ENCODE measurements at places on chromosomes 4 and X. TPM values are rescaled to one million over a fixed set of nuclear protein-coding genes. Genes with fewer than 3 reads are reported as not detected.

Gene DGKK
- total RNA-seq: not detected

Gene TEX13C
- not detected for total RNA-seq

Gene LONRF3
- 1.6 TPM for total RNA-seq

Gene PPP1R2C
- total RNA-seq: not detected

Gene XKRX
- total RNA-seq: 0.14 TPM

Gene MAGEA2B
- not detected for total RNA-seq

Gene NPY2R
- not detected for total RNA-seq

Gene CTAG1B
- total RNA-seq: not detected

Gene PSMD10
- total RNA-seq: 33.0 TPM

Gene EOLA2
- 41.5 TPM for total RNA-seq

Gene SLC9B1
- 2.2 TPM for total RNA-seq

Gene TEX11
- not detected for total RNA-seq

DNA sequence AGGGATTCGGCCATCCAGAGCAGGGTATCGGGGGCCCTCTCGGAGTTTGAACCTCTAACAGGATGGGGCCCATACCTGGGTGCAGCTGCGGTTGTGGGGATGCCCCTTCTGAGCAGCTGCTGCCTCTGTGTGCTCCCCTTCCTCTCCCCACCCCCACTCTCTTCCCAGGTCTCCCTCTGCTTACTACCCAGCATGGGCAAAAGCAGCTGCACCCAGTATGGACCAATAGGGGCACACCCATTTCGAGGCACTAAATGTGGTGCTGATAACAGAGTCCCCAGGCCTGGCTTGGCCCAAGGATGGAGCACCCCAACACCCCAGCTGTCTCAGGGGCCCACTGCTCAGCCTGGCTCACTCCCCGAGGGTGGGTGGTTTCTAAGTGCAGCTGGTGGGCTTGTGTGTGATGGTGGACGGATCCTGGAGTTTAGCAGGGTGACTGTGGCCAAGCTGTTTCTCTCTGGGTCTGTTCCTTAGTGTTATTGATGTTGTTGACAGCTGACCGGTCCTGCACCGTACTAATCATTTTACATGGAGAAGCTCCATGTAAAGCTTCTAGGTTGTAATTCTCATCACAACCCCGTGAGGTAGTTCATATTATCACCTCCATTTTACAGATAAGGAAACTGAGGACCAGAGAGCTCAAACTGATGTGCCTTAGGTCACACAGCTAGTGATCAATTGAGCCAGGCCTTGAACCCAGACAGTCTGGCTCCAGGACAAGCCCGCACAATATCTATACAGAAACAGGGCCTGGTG is 13.1 kb upstream of the KIAA0232 start:
- peak; percentile 50 for DNase-seq
- no peaks in the 10 kb centered on the region for H3K36me3 ChIP-seq
- H3K4me1 ChIP-seq: peaks cover 20% of the 10 kb centered on the region
- H3K27ac ChIP-seq: peak overlapping the region; percentile 50

DNA sequence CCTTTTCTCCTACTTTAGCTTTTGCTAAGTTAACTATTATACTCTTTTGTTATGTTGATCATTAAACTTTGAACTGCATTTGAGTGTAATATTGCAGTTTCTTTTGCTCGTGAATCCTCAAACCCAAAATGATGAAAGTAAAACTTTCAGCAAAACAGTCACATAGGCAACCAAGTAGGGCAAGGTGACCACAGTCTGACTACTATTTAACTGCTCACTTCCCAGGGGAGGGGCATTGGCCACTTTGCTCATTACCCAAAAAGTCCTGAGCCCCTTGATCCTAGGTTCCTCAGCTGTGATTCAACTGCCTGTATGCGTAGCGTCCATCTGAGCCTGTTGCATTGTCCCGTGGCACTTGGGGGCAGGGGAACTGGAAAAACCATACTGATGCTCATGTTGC is 17.0 kb downstream of the RBMX2 start:
- peaks cover 4% of the 10 kb centered on the region for H3K36me3 ChIP-seq
- no peak overlapping the region for H3K27ac ChIP-seq
- H3K4me1 ChIP-seq: no peaks in the 10 kb centered on the region
- H3K4me3 ChIP-seq: no peak overlapping the region
- no peak for DNase-seq
- H3K27me3 ChIP-seq: no peaks in the 10 kb centered on the region

DNA sequence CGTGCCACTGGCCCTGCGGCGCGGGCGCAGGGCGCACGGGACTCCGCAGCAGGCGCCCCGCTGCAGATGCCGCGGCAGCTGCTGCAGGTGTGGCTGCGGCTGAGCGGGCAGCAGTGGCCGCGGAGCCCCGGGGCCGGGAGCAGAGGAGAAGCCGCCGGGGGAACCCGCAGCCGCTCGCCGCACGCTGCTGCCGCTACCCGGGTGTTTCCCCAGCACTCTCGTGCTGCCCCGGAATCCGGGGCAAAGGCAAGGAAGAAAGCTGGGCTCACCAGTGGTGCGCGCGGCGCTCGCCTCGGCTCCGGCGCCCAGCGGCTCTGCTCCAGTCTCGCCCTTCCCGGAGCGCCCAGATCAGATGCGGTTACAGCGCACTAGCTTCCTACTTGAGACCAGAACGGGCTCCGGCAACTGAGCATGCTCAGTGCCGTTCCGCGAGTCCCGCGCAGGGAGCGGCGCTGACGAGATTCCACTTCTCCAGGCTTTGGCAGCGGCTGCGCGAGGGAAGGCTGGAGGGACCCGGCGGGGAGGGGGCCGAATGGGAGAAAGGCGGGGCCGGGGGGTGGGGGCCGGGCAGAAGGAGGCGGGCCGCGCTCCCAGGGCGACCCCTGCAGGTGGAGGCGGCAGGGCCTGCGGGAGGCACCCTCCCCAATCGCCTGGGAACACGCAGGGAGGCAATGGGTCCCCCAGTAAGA is at the start of gene APBB2:
Gene APBB2 (minus strand): TSS at position 407 of the 689 bp plus-strand sequence. CDS start 181,288 bp downstream, outside the sequence.
- peak within 1 kb of the TSS; percentile 87 for H3K4me3 ChIP-seq
- DNase-seq: peak; percentile 77
- peaks cover 26% of the 10 kb centered on the region for H3K4me1 ChIP-seq
- no peaks in the 10 kb centered on the region for H3K36me3 ChIP-seq
- H3K27me3 ChIP-seq: peaks cover 52% of the 10 kb centered on the region

DNA sequence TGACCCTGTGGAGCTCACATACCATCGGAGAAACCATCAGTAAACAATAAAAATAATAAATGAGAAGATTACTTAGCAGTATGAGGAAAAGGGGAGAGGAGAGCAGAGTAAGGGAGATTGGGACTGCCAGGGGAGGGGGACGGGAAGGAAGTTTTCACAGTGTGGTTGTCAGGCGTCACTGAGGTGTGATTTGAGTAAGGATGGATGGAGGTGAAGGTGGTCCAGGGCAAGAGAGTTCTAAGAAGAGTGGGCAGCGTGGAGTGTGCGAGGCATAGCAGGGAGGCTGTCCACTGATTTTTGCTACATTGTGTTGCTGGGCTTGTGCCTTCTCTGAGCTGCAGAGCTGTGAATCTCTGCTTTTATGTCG is 119.1 kb downstream of the HPGD start:
- H3K27ac ChIP-seq: no peak overlapping the region
- H3K4me3 ChIP-seq: no peak overlapping the region
- H3K36me3 ChIP-seq: no peaks in the 10 kb centered on the region
- H3K27me3 ChIP-seq: no peaks in the 10 kb centered on the region
- H3K4me1 ChIP-seq: no peaks in the 10 kb centered on the region

- peaks cover 3% of the 10 kb centered on the region for H3K36me3 ChIP-seq
- no peak for DNase-seq
- H3K4me3 ChIP-seq: no peak overlapping the region
- peaks cover 8% of the 10 kb centered on the region for H3K4me1 ChIP-seq
- H3K27ac ChIP-seq: no peak overlapping the region
These were observed 122.4 kb downstream of the BCOR start for GRCh38 chrX:39975101-39975925.

DNA sequence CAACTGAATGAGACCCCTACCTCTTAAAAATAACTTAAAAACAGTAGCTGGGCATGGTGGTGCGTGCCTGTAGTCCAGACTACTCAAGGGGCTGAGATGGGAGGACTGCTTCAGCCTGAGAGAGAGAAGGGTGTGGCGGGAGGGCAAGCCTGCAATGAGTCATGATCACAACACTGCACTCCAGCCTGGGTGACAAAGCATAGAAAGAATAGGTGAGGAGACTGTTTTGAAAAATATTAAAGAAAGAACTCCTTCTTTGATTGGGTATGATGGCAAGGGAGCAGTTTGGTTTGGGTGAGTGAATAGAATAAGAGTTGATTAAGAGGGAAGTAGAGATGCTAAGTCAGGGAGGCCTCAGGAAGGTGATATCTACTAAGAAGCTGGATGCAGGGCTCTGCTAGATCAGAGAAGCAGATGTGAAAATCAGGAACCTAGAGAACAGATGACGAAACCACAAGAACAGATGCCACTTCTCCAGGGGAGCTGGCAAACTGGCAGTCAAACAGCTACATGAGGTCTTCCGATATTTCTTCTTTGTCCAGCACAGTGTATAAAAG is 318.6 kb downstream of the OPHN1 start:
- DNase-seq: no peak
- no peaks in the 10 kb centered on the region for H3K4me1 ChIP-seq
- no peaks in the 10 kb centered on the region for H3K27me3 ChIP-seq
- no peaks in the 10 kb centered on the region for H3K36me3 ChIP-seq
- H3K4me3 ChIP-seq: no peak overlapping the region
- no peak overlapping the region for H3K27ac ChIP-seq

- H3K27ac ChIP-seq: no peak overlapping the region
- H3K4me3 ChIP-seq: no peak overlapping the region
- DNase-seq: no peak
- peaks cover 13% of the 10 kb centered on the region for H3K27me3 ChIP-seq
- no peaks in the 10 kb centered on the region for H3K36me3 ChIP-seq
These were observed 220.9 kb upstream of the PSAPL1 start for GRCh38 chr4:7655511-7656243.

- DNase-seq: no peak
- H3K4me3 ChIP-seq: no peak overlapping the region
- H3K36me3 ChIP-seq: no peaks in the 10 kb centered on the region
- H3K27me3 ChIP-seq: no peaks in the 10 kb centered on the region
- no peak overlapping the region for H3K27ac ChIP-seq
These were observed 431.6 kb downstream of the GABRG1 start for GRCh38 chr4:45692131-45692735.

GRCh38 chr4:128009428-128009827 is 44.2 kb downstream of the ABHD18 start:
- peaks cover 38% of the 10 kb centered on the region for H3K36me3 ChIP-seq
- H3K27me3 ChIP-seq: no peaks in the 10 kb centered on the region
- no peak overlapping the region for H3K27ac ChIP-seq
- no peak overlapping the region for H3K4me3 ChIP-seq
- no peak for DNase-seq

DNA sequence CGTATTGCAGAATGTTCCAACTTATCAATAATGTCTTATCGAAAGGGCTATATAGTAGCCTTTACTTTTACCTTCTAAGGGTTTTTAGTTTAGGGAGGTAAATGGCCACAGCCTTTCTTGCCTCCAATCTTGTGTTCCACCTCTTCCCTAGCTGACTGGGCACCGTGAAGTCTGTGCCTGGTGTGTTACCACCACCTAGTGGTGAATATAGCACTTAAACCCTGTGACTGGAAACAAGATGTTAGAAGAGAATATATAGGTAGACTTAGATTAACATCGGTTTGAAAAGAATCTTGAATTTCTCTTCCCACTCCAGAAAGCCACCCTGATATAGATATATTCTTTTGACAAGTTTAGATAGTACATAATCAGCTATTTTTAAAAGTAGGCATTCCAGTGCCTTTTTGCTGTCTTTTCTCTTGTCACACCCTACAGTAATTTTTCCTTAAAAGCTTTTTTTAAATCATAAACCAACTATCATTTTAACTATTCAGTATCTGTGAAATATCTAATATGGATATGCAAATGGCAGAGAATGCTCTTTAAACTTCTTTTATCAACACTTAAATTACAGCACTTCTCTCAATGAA is 27.8 kb upstream of the ADH7 start:
- DNase-seq: no peak
- H3K27me3 ChIP-seq: peaks cover 19% of the 10 kb centered on the region
- H3K4me1 ChIP-seq: no peaks in the 10 kb centered on the region
- H3K4me3 ChIP-seq: no peak overlapping the region
- no peak overlapping the region for H3K27ac ChIP-seq

- H3K4me3 ChIP-seq: no peak overlapping the region
- H3K36me3 ChIP-seq: peaks cover 26% of the 10 kb centered on the region
- H3K27me3 ChIP-seq: no peaks in the 10 kb centered on the region
- no peak for DNase-seq
- peaks cover 33% of the 10 kb centered on the region for H3K4me1 ChIP-seq
These were observed 7.7 kb downstream of the GAK start for GRCh38 chr4:924107-925096.

DNA sequence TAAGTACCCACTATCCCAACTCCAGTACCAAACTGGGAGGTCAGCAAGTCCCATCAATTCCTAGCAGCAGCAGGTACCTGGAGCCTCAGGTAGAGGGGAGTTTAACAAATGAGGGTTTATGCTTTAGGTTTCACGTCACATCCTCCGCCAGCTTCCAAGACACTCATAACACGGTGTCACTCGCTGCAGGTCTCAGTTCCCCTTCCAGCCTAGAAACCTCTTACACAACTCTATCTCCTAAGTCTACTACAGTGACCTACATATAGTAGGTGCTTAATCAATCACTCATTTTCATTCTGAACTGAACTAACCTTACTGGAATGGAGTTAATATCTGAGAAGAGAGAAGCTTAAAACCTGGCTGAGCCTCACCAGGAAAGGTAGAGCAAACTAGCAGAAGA is 96.0 kb downstream of the EFHC2 start:
- no peak overlapping the region for H3K4me3 ChIP-seq
- H3K27me3 ChIP-seq: no peaks in the 10 kb centered on the region
- no peak for DNase-seq
- peaks cover 5% of the 10 kb centered on the region for H3K4me1 ChIP-seq
- H3K36me3 ChIP-seq: no peaks in the 10 kb centered on the region
- no peak overlapping the region for H3K27ac ChIP-seq

GRCh38 chr4:140305053-140305452 is 68.4 kb upstream of the SCOC start:
- no peak overlapping the region for H3K27ac ChIP-seq
- no peak overlapping the region for H3K4me3 ChIP-seq
- H3K36me3 ChIP-seq: no peaks in the 10 kb centered on the region
